ENCODE measurements at places on chromosomes 2 and 18. TPM values are rescaled to one million over a fixed set of nuclear protein-coding genes. Genes with fewer than 3 reads are reported as not detected.

DNA sequence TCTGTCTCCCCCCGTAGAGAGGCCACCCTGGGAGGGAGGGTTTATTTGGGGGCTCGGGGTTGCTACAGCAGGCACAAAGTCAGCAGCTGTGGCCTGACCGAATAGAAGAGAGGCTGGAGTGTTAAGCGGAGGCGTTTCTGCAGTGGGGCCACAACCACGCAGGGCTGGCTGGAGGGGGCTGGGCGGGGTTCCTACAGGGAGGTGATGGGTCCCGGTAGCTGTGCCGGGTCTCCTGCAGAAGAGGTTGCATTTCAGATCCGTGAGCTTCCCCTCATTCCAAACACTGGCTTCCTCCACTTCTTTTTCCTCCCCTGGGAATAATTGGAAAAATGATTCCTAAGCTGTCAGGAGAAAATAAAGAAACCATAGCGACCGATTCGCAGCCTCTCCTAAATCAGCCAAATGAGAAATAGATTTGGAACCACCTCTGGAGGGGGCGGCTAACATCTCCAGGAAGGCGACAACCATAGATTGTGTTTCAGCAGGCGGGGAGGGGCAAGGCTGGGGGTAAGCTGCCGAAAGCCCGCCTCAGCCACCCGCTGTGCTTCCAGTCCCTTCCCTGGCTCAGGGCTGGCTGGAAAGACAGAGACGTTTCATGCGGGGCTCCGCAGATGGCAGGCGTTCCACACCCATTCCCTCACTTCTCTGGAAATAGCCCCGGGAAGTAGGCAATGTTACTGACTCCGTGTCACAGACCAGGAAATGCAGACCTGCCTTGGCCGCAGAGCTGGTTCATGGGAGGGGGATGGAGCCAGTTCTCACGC lies 85.6 kb upstream of the TAF1B start:
- no peak for DNase-seq

DNA sequence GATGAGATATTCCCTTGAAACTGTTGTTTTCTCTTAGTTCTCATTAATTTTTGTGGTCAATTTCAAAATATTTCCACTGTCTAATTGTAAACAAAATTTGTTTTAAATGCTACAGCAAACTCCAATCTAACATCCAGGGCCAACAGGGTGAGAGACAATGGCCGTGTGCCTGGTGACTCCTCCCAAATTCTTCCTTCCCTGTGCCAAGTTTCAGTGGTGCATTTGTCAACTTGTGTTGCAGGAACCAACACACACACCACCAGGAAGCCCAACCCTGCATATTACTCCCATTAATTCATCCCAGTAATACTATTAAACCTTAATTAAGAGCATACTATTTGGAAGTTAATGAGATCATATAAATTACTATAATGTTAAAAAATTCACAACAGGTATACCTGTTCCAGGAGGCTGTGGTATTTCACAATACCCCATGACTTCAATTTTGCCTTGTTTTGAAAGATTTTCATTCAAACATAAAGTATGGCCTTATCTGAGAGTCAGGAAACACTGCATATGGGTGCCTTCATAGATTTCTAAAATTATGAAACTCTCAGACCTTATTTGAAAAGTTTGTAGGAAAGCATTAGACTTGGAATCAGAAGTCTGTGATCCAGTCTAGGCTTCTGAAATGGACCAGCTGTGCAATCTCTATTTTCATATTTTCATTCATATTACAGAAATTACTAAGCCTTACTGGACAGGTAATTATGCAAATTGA lies 1.1 kb downstream of the SERPINB2 start:
- DNase-seq = no peak

CENPA gene
- total RNA-seq = 35.8 TPM

C2orf80 gene
- not detected for total RNA-seq

GRCh38 chr2:49913025-49913424 lies 758.7 kb upstream of the FSHR start:
- DNase-seq = no peak

CNOT11 gene
- 61.9 TPM for total RNA-seq

DNA sequence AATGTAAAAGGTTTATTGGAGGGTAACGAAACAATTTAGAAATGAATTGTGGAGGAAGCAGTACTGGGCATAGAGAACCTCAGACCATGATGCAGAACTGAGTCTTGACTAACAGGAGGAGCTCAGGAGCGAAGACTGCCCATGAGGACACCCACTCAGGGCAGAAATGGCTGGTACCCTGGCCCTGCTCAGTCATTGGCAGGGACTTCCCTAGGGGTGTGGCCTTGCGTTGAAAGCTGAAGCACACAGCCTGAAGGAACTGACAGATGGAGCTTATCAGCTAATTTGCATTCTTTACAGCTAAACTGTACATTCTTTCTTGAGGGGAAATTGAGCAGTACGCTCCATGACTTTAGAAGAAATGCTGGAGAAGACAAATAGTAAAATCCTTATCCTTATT lies 57.1 kb downstream of the PDK1 start:
- DNase-seq = no peak

ANKRD36C gene
- total RNA-seq = 21.1 TPM

GRCh38 chr2:24617424-24617823 lies 126.4 kb downstream of the NCOA1 start:
- no peak for DNase-seq

GRCh38 chr2:29119211-29119610 lies 4.0 kb downstream of the CLIP4 start:
- DNase-seq = peak; percentile 32

DNA sequence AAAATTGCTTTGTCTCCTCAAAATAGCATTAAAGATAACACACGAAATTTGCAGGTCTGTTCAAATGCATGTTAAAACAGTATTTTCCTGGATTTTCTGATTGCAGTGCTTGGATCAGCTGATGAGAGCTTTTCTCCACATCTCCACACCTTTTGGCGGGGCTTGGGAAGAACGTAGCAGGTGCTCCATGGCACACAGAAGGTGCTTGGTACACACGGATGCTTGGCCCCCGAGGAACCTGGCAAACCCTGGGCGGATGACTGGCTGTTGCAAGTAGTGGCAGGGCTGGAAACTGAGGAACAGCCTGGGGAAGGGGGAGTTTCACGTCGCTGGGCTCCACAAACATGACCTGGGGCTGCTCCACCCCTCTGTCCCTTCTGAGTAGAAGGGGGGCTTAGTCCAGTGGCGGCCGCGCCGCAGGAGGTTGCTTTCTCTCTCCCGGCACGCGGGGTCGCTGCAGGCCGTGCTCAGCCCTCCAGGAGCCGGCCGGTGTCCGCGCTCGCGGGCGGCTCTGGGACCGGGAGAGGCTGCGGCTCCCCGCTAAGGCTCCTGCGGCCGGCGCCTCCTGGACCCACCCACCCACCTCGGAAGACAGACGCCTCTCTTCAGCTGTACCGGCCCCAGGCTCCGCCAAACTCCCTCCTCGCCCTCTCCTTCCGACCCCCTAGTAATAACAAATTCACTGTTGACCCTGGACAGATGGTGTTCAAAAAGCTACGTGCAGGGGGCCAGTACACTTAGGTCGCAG lies 69.3 kb downstream of the MARCO start:
- peak; percentile 27 for DNase-seq

DNA sequence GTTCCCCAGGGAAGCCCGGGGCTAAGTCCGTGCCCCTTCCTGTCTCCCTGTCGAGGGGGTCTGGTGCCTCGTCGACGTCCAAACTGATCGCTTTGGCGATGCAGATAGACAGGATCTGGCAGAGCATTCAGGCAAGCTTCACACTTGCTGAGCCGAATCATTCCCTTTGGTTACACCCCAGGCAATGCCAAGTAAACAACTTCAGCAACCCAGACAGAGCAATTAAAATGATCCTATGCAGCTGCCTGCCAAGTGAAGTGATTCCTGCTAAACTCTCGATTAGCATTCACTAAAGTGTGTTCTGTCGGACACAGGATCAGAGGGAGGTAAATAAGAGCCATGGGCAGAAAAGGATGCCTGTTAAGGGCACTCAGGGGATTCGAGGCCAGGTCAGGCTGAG lies 108.2 kb upstream of the RAB12 start:
- DNase-seq = no peak

DNA sequence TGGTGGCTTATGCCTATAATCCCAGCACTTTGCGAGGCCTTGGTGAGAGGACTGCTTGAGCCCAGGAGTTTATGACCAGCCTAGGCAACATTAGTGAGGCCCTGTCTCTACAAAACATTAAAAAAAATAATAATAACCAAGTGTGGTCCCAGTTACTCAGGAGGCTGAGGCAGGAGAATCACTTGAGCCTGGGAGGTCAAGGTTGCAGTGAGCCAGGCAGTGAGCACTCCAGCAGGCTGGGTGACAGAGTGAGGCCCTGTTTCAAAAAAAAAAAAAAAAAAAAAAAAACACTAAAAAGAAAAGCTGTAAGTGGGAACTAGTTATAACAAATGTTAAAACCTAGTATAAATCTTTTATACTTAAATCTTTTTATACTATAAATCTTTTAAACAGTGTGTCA lies 146.2 kb upstream of the ITGA4 start:
- no peak for DNase-seq

GRCh38 chr2:218028562-218029348 lies 26.0 kb upstream of the TNS1 start:
- DNase-seq = no peak

All from A172 (cell line).